ENCODE measurements at places on chromosomes 7 and 10.
A peak's percentile ranks its signal among the peaks of the same experiment; 100 is the strongest.

GRCh38 chr10:124000792-124001201 lies 92.6 kb downstream of the CHST15 start:
- DNase-seq = peak; percentile 76

GRCh38 chr7:36985866-36986400 lies 261.6 kb upstream of the AOAH start:
- DNase-seq = no peak

GRCh38 chr10:95987685-95988426 lies 55.5 kb upstream of the CCNJ start:
- no peak for DNase-seq

DNA sequence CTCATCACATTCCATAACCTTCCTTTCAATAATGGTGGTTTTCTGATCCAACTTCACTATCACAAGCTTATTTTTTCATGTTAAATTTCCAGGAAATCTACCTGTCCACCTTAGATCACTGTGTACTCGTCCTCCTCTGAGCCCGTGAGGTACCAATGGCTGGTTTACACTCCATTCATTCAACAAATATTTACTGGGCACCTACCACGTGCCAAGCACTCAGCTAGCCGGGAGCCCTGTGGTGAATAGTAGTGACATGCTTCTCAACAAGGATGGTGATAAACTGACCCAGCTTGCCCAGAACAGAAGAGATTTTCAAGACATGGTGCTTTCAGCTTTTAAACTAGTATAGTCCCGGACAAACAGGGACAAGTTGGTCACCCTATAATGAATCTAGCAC lies 98.2 kb downstream of the FAM204A start:
- no peak for DNase-seq

DNA sequence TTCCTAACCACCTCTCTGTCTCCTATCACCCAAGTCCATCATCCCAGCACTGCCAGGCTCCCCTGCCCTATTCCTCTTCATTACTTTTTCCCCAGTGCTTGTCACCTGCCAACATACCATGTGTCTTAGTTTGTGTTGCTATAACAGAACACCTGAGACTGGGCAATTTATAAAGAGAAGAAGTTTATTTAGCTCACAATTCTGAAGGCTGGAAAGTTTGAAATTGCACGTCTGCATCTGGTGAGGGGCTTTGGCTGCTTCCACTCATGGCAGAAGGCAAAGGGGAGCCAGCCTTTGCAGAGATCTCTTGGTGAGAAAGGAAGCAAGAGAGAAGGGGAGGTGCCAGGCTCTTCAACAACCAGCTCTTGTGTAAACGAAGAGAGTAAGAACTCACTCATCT lies 47.3 kb downstream of the DRGX start:
- DNase-seq = no peak

GRCh38 chr10:85319826-85320225 lies 991.4 kb downstream of the CCSER2 start:
- DNase-seq = no peak

- peak; percentile 27 for DNase-seq
These were observed 26.6 kb downstream of the DUSP5 start for GRCh38 chr10:110524179-110524858.

DNA sequence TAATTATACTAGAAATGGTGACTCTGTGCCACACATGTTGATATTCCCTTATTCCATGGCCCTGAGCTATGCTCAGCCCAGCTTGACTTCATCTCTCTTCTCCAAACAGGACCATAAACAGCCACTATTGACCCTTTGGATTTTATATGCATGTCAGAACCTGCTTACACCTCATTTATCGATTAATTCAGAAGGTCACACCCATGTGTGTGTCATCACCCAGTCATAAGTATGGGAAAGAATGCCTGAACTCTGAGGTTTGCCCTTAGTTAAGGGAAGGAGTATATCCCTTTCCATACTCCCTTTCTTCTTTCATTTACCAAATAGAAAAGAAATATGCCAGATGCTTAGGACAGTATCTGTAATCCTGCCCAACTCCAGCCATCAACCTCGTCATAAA lies 602.3 kb downstream of the SORCS3 start:
- no peak for DNase-seq

DNA sequence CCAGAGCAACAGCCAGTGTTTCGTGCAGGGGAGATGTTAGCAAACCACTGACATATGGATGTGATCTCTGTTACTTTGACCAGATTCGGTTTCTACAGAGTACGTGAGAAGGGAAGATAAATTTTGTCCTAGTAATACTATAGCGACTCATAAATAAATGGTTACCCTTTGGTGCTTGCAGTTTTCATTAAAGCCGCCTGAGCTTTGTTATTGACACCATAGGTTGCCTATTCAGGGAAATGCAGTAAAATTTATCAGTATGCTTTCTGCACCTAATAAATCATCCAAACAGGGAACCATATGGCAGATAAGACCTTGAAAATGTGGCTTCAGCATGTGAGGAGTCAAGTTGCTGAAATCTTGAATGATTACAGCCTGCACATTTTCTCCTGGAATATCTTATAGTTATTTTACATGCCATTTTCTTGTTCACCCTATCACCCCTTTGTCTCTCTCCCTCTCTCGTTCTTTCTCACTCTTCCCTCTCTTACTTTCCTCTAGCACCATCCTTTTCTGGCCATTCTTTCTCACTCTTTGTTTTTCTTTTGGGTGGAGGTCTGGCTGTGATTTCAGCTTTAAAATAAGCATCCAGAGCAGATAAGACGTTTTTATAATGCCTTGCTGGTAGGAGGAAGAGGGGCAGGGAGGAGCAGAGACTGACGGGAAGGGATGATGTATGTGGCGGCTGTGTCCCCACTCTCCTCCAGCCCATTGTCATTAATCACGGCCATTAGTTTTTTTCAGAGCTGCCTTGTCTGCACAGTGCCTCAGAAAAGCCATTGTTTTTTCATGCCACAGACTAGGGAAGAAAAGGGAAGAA lies 182.5 kb downstream of the LRMDA start:
- peak; percentile 4 for DNase-seq

- peak; percentile 83 for DNase-seq
These were observed 598 bp upstream of the ZEB1 start for GRCh38 chr10:31318382-31318853.

DNA sequence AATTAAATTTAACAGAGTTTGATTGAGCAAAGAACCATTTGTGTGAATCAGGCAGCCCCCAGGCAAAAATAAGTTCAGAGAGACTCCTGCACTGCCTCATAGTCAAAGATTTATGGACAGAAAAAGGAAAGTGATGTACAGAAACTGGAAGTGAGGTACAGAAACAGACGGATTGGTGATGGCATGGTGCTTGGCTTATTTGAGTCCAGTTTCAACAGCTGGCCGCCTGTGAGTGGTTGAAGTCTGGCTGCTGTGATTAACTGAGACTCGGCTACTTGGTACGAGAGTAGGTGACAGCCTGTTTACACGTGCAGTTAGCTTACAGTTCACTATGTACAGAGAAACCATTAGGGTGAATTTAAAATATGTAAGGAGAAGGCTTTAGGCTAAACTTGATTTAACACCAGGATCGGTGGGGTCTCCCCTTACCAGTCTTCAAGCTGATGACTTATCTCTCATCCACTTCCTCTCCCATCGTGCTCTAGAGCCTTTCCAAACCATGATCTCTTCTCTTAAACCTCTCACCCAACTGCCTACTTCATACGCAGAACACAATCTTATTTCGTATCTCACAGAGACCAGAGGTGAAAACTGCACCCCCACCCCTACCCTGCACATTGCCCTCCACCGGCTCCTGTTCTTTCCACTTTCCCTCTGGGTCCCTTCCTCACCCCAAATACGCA lies 5.0 kb upstream of the MSMB start:
- peak; percentile 19 for DNase-seq

GRCh38 chr7:31464601-31465000 lies 49.3 kb upstream of the ITPRID1 start:
- DNase-seq = no peak

- peak; percentile 52 for DNase-seq
These were observed 27.0 kb downstream of the SND1 start for GRCh38 chr7:127678947-127679346.

DNA sequence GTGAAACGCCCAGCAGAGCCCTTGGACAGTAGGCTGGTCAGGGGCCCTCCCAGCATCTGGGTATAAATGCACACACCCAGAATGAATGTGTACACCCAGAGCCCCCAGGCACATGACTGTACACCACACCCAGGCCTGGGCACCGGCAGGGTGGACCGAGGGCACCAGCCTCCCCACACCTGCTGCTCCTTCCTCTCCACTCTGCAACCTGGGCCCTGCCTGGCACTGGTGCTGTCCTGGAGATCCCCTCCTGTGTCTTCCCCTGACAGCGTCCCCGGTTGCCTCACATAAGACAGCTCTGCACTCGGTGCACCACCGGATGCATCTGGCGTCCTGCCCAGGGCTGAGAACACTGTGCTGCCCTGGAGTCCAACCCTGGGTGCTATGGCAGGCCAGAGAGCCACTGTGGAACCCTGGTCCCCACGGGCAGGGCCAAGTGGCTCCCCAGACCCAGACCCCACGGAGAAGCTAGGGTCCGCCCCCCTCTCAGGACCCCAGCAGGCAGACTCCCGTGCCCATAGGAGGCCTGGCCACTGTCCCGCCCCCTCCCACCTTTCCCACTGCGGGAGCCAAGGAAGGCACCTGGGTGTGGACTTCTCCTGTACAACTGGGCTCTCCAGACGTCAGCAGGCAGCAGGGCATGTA lies 6.6 kb downstream of the RASGEF1A start:
- DNase-seq = no peak

DNA sequence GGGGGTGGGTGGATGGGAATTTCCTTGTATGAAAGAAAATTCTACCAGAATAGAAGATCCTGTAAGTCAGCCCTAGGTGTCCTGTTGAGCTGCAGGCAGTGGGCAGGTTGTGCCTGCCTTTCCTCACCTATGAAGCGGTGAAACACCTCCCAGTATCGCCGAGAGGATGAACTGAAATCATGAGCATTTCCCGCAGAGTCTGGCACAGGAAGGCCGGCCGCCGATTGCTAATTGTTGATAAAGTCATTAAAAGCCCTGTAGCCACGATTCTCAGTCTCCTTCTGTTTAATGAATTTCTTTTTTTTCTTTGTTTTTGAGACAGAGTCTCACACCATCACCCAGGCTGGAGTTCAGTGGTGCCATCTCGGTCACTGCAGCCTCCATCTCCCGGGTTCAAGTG lies 142.1 kb downstream of the CAMK1D start:
- no peak for DNase-seq

Data from GM23248 (cell line).